ENCODE measurements at places on chromosomes 12 and 14.

DNA sequence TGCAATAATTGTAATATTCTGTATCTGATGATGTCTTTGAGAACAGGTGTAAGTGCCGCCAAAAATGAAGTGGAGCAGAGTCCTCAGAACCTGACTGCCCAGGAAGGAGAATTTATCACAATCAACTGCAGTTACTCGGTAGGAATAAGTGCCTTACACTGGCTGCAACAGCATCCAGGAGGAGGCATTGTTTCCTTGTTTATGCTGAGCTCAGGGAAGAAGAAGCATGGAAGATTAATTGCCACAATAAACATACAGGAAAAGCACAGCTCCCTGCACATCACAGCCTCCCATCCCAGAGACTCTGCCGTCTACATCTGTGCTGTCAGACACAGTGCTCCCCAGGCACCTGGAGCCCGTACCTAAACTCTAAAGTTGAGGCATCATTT lies 268.7 kb downstream of the DAD1 start:
- DNase-seq, result no peak

- DNase-seq, result no peak
Measured at GRCh38 chr12:7542813-7543212, 39.2 kb upstream of the CD163 start.

GRCh38 chr12:2027351-2027750 lies 23.1 kb upstream of the DCP1B start:
- no peak for DNase-seq

DNA sequence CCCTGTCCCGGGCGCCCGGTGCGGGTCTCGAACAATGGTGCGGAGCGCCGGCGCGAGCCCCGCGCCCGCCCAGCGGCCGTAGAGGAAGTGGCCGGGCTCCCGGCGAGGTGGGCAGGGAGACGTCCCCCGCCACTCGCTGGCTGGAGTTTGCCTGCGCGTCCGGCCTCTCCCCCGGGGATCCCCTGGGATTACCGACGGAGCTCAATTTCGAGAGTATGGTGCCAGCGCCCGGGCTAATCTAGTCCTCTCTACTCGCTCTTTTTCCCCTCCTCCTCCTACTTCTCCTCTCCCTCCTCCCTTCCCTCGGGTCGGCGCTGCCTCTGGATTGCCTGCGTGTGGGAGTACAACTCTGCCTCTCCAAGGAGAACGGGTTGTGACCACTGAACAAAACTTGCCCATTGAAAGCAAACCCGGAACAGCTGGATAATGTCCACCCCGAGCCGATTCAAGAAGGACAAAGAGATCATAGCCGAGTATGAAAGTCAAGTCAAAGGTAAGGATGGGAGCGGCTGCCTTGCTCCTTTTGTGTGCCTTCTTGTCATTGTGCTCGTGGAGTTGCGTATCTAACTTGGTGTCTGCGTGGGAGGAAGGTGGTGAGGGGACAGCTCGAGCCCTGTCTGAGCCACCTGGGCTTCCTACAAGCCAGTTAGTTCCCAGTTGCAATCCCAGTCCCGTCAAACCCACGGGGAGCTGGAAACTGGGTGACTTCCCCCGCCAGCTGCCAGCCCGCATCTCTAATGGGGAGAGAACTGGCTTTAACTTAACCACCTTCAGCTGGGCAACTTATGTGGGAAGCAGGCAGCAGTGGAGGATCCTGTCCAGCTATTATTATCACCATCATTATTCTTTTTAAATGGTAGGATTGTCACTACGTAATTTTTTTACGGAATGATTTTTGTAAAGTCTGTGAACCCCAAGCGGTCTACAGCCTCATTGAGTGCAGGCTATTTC lies at the start of gene SRGAP1:
Gene SRGAP1 (plus strand): TSS at position 310 of the 951 bp plus-strand sequence. CDS start 117 bp downstream, at position 427.
- no peak for DNase-seq

GRCh38 chr12:32811686-32812392 lies 56.1 kb upstream of the YARS2 start:
- DNase-seq, result no peak

GRCh38 chr14:65408113-65408512 lies 4.4 kb upstream of the FUT8 start:
- DNase-seq, result no peak
